ENCODE measurements at places on chromosomes 7 and 10. TPM values are rescaled to one million over a fixed set of nuclear protein-coding genes. Genes with fewer than 3 reads are reported as not detected.

DNA sequence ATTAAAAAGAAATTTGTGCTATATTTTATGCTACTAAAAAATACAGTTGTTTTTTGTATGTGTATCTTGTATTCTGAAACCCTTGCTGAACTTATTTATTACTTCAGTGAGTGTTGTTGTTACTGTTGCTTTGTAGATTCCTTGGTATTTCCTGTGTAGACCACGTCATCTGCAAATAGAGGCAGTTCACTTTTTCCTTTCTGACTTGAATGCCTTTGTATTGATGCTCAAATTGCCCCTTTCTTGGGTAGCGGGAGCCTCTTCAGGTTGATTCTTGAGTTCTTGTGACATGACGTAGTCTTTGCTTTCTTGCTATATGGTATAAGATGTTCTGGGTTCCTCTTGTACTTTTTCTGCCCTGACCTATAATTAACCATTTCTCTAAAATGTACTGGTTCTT, 504.1 kb downstream of the SDK1 start:
- H3K36me3 ChIP-seq, result no peaks in the 10 kb centered on the region
- no peak overlapping the region for H3K4me3 ChIP-seq
- no peaks in the 10 kb centered on the region for H3K4me1 ChIP-seq
- no peak for DNase-seq
- H3K27me3 ChIP-seq, result peaks cover 7% of the 10 kb centered on the region

DNA sequence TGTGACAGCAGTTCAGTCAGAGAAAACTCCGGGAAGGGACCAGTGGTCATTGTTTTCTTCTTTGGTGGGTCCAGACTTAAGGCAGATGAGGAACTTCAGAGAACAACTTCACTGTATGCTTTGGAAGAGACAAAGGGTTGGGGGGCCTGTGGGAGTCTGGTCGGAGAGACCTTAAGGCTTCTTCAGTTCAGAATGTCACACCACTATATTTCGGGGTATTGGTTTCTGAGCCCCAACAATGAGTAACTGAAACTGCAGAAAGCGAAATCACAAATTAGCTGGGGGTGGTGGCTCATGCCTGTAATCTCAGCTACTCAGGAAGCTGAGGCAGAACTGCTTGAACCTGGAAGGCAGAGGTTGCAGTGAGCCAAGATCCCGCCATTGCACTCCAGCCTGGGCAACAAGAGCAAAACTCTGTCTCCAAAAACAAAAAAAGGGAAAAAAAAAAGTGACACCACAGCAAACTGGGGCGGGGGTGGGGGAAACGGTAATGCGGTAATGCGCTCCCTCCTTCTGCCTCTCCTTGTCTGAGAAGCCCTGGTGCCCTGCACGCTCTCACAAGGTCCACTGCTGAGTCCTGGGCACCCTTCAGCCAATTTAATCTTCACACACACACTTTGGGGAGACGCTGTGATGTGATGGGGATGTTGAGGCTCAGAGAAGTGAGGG, 2.2 kb upstream of the ADIRF start:
- H3K4me1 ChIP-seq, result peaks cover 12% of the 10 kb centered on the region
- H3K27ac ChIP-seq, result no peak overlapping the region
- H3K36me3 ChIP-seq, result no peaks in the 10 kb centered on the region
- no peak for DNase-seq
- H3K27me3 ChIP-seq, result peaks cover 24% of the 10 kb centered on the region

DNA sequence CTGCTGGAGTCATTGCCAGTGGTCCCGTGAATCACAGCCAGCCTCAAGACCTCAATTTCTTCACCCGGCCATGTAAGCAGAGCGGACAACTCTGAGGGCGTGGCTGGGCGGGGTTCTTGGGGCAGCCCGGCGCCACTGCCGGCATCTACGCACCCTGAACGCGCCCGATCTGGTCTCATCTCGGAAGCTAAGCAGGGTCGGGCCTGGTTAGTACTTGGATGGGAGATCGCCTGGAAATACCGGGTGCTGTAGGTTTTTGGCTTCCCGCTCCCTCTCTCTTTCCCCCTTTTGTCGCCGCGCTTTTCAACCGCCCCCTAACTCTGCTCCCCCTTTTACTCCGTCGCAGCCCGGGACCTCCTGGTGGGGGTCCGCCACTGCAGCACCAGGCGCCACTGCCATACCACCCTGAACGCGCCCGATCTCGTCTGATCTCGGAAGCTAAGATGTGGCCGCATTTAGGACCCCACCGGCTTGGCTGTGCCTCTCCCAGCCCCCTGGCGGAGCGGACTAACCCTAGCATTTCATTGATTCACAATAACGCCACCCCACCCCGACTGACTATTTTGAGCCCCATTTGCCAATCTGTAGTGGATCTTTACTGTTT, 25.3 kb downstream of the GARIN1A start:
- peaks cover 11% of the 10 kb centered on the region for H3K4me1 ChIP-seq
- peak overlapping the region; percentile 86 for H3K27ac ChIP-seq
- no peaks in the 10 kb centered on the region for H3K36me3 ChIP-seq
- peak overlapping the region; percentile 71 for H3K4me3 ChIP-seq
- DNase-seq, result peak; percentile 50

- peak overlapping the region; percentile 98 for H3K4me3 ChIP-seq
- no peak for DNase-seq
- H3K27me3 ChIP-seq, result no peaks in the 10 kb centered on the region
- peaks cover 47% of the 10 kb centered on the region for H3K4me1 ChIP-seq
Observed at GRCh38 chr10:59907918-59908807, 1.8 kb upstream of the CCDC6 start.

DNA sequence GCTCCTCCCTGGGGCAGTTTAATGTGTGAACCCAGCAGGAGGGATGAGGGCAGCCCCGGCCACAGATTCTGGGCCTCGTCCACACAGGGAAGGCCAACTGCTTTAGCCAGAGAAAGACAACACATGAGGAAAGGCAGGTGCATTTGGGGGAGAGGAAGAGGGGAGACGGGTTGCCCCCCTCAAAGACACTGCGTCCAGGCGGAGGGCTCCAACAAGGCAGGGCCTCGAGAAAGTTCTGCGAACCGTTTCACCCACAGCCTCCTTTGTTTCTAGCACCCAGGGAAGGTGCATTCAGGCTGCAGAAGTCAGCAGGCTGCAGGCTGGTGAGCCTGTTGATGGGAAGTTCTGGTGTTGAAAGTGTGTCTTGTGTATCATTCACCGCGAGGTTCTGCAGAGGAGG, 10.1 kb downstream of the FOXL3 start:
- no peak overlapping the region for H3K4me3 ChIP-seq
- peaks cover 6% of the 10 kb centered on the region for H3K27me3 ChIP-seq
- no peaks in the 10 kb centered on the region for H3K4me1 ChIP-seq
- peak overlapping the region; percentile 41 for H3K27ac ChIP-seq
- DNase-seq, result no peak
- no peaks in the 10 kb centered on the region for H3K36me3 ChIP-seq

DNA sequence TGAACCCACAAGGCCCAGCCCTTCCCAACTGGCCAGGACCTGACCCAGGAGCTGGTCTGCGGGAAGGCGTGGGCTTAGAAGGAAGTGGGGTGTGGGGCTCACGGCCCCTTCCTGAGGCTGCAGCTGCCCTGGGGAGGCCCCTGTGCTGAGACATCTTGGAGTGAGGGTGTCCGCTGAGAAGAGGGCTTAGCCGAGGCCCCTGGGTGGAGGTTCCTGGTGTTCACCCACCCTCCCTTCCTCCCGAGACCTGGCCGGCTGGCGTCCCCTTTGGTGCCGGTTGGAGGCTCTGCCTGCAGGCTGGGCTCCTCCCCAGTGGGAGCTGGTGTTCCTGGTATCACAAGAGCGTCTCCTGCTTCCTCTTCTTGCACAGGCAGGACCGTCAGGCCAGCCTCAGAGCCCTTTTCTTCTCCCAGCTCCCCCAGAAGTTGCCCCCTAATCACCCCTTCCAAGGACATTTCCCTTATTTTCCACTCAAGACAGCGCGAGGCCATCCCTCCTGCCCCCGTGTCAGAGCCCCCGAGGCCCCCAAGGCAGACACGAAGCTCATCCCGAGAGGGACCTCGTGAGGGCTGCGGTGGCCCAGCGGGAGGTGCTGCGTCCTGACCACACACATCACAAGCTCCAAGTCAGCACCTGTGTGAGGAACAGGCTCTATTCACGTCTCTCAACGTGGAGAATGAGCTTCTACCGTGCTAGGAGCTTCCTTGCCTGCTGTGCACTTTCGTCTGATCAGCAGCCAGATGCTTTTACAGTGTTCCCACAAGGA, 25.1 kb upstream of the FAM20C start:
- no peaks in the 10 kb centered on the region for H3K4me1 ChIP-seq
- no peaks in the 10 kb centered on the region for H3K36me3 ChIP-seq
- H3K27me3 ChIP-seq, result peaks cover 17% of the 10 kb centered on the region
- H3K27ac ChIP-seq, result no peak overlapping the region
- H3K4me3 ChIP-seq, result no peak overlapping the region
- DNase-seq, result no peak

- H3K27ac ChIP-seq, result peak overlapping the region; percentile 94
- H3K27me3 ChIP-seq, result no peaks in the 10 kb centered on the region
- H3K4me3 ChIP-seq, result no peak overlapping the region
- H3K4me1 ChIP-seq, result peaks cover 23% of the 10 kb centered on the region
Observed at GRCh38 chr7:45073031-45073785, 15.6 kb downstream of the NACAD start.

The ZNF736 gene
- 6.9 TPM for polyA plus RNA-seq

Data from naive B cell (primary cell).